ENCODE measurements at places on chromosomes 1 and 21.

DNA sequence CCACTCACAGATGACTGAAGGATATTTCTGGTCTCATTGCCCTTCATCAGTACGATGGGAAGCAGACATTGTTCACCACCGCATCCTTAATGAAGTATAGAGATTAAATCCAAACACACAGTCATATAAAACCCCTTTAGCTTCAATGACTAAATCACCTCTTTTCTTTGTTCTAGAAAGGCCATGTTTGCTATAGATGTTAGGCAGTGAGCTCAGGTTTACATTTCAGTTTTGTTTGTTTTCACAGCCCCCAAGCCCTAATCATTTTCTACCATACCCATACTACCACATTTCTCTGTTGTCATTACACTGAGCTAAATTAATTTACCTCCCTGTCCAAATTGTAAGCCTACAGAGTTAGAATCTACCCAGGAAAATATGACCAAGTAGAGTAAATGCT is 385.1 kb downstream of the NTNG1 start:
- no peak for DNase-seq

DNA sequence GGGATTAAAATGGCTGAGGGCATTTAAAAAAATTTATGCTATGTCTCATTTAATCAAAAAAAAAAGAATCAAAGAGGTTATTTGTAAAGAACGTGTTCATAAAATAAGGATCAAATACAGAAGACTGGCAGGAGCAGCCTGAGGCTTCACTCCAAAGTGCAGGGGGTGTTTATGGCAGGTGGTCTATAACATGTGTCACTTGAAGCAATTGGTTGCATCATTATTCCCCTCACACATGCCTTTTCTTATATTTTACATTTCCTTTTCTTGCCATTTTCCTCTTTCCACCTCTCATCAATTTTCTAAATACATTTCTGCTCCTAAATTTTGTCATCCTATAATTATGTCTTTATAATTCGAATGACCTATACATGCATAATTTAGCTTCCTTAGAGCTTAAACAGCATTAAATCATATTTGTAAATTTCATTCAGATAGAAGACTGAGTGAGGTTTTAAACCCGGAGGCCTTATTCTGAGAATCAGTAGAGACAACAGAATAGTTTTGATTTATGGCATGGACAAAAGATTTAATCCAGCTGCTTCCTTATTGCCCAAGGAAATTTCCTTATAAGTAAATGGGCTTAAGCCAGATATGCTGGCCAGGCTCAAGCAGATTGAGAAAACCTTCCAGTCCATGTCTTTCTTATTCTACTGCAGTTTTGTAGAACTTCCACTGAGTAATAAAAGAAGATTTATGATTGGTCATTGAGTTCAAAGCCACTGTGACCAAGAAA is 322.8 kb downstream of the TGFB2 start:
- DNase-seq: no peak

DNA sequence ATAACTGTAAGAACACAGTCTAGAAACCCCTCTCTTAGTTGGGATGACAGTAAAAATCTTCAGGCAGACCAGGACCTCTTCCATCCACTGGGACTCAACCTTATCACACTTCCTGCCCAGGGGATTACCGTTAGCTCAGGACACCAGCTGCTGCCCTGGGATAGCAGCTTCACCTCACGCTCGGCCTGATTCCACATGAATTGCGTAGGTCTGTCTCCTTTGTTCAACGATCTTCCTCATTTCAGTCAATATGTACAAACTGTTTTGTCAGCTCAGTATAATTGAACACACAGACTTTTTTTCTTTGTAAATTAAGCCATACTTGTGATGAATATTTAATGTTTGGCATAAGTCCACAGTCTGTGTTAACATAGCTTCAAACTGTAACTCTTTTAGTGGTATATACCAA is 290.4 kb downstream of the GRIK1 start:
- no peak for DNase-seq

DNA sequence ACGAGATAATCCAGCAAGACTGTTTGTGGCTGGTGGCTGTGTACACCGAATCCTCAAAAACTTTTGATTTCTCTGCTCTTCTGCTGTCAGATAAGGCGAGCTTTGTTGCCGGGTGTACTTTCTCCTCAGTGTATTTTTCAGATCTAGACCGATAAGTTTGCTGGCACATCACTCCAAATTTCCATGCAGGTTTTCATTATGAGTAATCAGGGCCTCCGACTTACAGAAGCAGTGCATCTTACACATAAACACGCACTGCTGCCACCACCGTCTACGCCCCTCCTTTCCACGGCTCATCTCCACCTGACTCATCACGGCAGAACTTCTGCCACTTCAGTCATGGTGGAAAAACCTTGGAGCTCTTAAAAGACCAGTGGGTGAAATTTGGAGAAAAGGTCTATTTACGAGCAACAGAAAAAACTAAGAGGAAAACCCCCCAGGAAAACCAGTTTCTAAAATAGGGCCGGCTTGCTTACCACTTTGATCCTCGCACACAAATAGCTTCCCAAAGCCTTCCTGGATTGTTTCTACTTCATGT is 7.7 kb downstream of the ZBTB21 start:
- DNase-seq: no peak

- DNase-seq: no peak
These were observed 29.0 kb downstream of the BACE2 start for GRCh38 chr21:41196993-41197392.

- DNase-seq: no peak
These were observed 5.3 kb downstream of the TTC24 start for GRCh38 chr1:156584813-156585212.

GRCh38 chr1:90007979-90008404 is 13.1 kb downstream of the ZNF326 start:
- no peak for DNase-seq

DNA sequence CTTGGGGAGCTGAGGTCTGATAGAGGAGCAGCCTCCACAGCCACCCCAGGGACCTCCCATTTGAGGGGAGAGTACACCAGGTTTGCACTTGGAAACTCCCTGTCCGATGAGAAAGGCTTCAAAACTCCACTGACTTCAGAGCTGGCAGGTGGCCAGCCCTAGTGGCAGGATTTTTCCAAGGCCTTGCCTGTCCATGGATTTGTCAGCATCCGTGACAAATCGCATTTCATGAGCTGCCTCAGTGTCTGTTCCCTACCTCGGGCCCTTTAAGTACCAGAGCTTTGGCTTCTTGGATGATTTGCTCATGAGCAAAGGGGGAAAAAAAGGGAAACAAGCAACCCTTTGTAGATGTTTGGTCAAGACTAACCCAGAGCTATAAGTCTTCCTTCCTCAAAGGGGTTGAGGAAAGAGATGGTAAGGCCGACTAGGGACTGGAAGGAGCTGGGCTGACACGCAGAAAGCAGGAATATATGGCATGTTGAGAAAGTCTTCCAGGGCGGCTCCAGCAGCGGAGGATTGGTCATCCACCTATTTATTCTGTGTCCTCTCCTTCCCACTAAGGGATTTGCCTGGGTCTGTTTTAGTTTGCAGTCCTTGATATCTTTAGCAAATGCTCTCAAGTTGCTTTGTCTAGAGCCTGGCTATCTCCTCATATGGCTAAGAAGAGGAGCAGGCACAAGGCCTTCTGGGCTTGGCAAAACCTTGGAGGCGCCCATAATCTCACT is 2.7 kb upstream of the HSPG2 start:
- no peak for DNase-seq

DNA sequence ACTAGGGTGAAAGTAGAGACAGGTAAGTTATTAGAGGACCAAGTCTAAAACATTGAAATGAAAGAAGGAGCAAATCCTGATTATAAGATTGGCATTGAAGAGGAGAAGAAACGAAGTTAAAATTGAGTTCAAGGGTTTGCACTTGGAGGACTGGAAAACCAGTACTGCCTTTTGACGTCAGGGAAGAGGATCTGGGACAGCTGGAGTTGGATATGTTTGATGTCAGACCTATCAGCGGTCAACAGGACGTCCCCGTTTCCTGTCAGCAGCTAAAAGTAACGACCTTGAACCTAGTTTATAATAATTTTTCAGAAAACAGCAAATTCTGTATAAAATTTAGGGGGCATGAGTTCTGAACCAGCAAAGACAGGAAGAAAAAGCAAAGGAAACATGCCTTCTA is 1.2 kb upstream of the NID1 start:
- no peak for DNase-seq

GRCh38 chr1:32031578-32032274 is 18.1 kb downstream of the KHDRBS1 start:
- DNase-seq: no peak

- no peak for DNase-seq
These were observed 1.2 kb upstream of the CRCT1 start for GRCh38 chr1:152513081-152513480.

- DNase-seq: no peak
These were observed 158.9 kb downstream of the PCBP3 start for GRCh38 chr21:45802425-45802824.
